ENCODE measurements at places on chromosomes 5 and 9.

DNA sequence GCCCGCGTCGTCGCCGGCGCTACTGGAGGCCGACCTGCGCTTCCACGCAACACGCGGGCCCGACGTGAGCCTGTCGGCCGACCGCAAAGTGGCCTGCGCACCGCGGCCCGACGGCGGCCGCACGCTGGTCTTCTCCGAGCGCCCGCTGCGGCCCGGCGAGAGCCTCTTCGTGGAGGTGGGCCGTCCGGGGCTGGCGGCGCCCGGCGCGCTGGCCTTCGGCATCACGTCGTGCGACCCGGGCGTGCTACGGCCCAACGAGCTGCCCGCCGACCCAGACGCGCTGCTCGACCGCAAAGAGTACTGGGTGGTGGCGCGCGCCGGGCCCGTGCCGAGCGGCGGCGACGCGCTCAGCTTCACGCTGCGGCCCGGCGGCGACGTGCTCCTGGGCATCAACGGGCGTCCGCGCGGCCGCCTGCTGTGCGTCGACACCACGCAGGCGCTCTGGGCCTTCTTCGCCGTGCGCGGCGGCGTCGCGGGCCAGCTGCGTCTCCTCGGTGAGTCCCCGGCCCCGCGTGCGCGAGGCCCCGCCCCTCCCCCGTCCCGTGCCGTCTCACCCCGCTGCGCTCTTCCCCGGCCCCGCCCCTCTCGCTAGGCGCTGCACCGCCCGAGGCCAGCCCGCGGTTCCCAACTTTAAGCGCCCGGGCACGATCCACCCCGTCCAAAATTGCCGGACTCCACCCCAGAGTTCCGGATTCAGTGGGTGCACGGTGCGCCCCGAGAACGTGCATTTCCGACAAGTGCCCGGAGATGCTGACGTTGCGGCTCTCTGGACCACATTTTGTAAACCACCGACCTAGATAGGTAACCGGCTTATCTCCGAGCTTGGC lies 42.8 kb downstream of the NEURL1B start:
- H3K4me3 ChIP-seq, result no peak overlapping the region
- no peak for DNase-seq
- H3K27ac ChIP-seq, result no peak overlapping the region
- no peaks in the 10 kb centered on the region for H3K27me3 ChIP-seq

DNA sequence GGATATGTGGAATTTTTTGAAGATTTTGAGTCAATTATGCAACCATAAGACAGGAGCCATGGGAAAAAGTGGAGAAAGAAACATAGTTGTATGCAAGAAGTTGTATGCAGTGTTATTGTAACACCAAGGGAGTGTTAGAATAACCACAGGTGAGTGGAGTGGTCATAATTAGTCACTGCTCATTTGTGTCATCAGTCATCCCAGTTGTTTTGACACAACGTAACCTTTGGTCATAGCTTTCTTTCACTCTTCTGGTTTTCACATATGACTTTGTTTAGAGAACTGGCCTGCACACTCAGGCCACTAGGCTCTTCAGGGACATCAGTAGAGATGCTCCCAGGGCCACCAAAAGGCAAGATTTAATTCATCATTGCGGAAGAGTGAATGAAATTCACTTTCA lies 158.7 kb upstream of the HMHB1 start:
- H3K27ac ChIP-seq, result no peak overlapping the region
- H3K36me3 ChIP-seq, result no peaks in the 10 kb centered on the region
- H3K27me3 ChIP-seq, result no peaks in the 10 kb centered on the region
- no peak overlapping the region for H3K4me3 ChIP-seq
- no peak for DNase-seq

- no peaks in the 10 kb centered on the region for H3K4me1 ChIP-seq
- no peak overlapping the region for H3K27ac ChIP-seq
- H3K36me3 ChIP-seq, result no peaks in the 10 kb centered on the region
- no peaks in the 10 kb centered on the region for H3K27me3 ChIP-seq
- no peak overlapping the region for H3K4me3 ChIP-seq
Observed at GRCh38 chr5:142697356-142698255, 11.7 kb upstream of the FGF1 start.

DNA sequence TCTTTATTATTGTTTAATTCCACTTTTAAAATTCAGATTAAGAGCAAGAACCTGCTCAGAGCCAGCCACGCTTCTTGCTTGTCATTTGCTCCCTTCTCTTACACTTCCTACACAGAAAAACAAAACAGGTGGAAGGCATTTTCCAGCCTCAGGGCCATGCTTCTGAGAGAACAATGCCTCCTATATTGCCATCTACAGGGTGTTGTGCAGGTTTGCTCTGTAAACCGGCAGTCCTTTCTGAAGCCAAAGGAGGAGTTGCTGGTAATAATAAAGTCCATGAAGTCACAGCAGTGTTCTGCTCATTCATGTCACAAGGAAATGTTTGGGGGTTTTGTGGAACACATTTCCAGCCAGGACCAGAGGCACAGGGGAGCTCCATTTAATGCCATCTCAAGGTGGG lies 16.1 kb upstream of the PRLR start:
- no peaks in the 10 kb centered on the region for H3K27me3 ChIP-seq
- H3K4me3 ChIP-seq, result no peak overlapping the region
- peak overlapping the region; percentile 83 for H3K27ac ChIP-seq
- no peaks in the 10 kb centered on the region for H3K36me3 ChIP-seq
- H3K4me1 ChIP-seq, result peaks cover 28% of the 10 kb centered on the region

All from pancreas (tissue), 10 donors.